T-helper 17 cell (primary cell): ENCODE measurements at places on chromosomes 4 and X.

- no peak for DNase-seq
These were observed 140.2 kb upstream of the KLF3 start for GRCh38 chr4:38523524-38524448.

DNA sequence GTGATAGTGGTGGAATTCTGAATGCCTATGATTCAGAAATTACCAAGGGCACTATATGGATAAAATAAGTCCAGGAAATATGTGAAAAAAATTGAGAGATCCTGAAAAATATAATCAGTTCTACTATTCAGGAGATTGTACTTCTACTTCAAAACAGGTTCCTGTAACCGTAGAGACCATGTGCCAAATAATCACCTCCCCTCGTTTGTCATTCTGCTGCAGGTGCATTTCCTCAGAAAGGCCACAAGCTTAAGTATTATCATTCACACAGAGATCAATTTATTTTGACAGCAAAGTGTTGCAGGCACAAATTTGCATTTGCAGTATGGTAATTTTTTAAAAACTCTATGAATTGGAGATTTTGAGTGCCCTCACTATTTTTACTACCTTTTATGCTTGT lies 1000.0 kb downstream of the CCSER1 start:
- no peak for DNase-seq

DNA sequence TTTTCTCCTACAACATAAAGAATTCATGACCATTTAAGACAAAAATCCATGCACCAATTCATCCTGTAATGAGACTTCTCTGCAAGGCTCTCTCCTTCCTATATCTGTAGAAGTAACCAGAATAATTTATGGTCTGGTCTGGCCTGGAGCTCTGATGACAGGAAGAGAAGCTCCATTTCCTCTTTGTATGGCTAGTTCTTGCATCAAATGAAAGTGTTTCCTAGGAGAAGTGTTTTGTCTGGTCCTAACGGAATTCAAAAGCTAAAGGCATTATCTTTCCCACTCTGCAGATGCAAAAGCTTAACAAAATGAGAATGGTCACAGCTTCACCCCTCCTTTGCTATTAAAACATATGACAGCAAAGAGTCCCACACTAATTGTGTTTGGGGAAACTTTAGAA lies 55.1 kb downstream of the SPATA18 start:
- no peak for DNase-seq

DNA sequence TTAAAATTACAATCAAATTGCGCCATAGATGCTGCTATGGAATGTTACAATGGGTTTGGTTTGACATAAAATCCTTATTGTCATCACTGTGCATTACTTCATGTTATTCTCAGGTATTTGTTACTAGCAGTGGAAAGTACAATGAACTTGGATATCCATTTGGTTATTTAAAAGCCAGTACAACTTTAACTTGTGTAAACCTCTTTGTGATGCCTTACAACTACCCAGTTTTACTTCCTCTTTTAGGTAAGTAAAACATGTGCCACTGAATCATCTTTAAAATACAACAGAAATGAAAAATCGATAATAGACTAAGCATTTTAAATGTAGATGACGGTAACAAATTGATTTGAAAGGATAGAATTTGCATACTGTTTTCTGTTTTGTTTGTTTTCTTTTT lies 35.6 kb downstream of the INTS6L start:
- DNase-seq, result no peak

- DNase-seq, result no peak
These were observed 63.7 kb downstream of the HMGB2 start for GRCh38 chr4:173270312-173271027.
